ENCODE measurements at places on chromosomes 1 and 21.

DNA sequence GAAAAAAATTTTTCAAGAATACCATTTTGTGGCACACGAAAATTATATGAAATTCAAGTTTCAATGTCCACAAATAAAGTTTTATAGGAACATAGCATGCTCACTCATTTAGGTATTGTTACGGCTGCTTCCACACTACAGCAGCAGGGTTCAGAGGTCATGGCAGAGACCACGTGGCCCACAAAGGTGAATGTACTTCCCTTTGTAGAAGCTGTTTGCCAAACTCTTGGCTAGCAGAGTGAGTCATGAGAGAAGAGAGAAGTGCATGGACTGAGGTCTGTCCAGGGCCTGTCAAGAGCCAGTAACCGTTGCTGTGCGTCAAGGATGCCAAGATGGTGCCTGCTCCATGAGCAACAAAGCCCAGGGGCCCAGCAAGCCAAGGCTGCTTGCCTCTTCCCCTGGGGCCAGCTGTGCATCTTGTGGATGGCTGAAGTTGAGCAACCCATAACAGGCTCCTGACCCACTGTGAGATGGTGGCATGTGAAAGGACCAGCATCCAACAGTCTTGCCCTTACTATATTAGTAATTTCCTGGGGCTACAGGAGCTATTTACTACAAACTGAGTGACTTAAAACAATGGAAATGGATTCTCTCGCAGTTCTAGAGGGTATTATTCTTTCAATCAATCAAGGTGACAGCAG, 64.8 kb upstream of the ATP5PO start:
- DNase-seq = no peak

- DNase-seq = no peak
Observed at GRCh38 chr1:210698661-210699060, 370.0 kb downstream of the HHAT start.

- DNase-seq = no peak
Observed at GRCh38 chr1:50493710-50494109, 70.5 kb upstream of the DMRTA2 start.

GRCh38 chr21:40792691-40793456, 54.1 kb downstream of the DSCAM start:
- no peak for DNase-seq

DNA sequence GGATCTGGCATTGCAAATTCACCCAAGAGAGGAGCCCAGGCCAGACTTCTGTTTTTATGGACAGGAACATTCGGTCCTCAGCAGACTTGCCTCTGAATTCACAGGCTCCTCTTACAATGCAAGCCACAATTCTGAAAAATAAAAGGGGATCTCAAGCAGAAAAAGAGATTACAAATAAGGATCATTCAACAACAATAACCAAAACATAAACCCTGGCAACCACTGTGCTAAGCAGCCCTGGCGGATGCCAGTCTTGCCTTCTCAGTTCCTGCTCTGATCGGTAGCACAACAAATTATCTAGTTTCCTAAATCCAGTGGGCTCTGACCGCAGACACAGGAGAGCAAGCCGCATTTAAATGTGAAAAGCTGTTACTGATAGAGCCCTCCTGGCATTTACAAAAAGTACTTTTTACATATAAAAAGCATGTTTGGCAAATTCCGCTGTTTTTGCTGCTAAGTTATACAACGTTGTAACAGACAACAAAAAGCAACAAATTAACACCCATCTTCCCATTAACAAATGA, 123.4 kb upstream of the FOXD3 start:
- no peak for DNase-seq

GRCh38 chr21:39663742-39664492, 51.2 kb downstream of the B3GALT5 start:
- no peak for DNase-seq

DNA sequence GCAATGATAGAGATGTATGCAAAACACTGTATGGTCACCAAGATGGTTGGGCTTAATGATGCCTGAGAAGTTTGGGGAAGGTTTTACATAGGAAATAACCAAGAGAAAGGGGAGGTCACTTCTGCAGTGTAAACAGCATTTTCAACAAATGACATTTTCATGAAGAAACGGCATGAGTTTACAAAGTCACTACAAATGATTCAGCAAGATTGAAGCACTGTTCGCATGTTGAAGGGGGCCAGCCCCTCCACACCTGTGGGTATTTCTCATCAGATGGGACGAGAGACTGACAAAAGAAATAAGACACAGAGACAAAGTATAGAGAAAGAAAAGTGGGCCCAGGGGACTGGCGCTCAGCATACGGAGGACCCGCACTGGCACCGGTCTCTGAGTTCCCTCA, 234.1 kb upstream of the POGK start:
- no peak for DNase-seq

DNA sequence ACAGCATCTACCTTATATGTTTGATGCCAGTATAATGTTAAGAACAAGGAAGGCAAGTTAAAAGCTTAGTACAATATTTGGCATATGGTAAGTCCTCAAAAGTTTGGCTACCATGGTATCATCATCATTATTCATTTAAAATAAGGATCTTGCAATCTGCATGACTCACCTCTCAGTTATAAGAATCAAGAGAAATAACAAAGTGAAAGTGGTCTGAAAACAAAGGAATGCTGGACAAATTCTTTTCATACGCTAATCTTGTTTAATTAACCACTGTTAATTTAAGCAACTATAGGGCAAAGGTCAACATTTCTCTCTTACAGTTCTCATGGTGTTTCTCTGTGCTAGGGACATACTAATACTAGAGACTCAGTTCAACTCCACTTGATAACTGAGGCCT, 13.0 kb upstream of the CLDN19 start:
- no peak for DNase-seq

DNA sequence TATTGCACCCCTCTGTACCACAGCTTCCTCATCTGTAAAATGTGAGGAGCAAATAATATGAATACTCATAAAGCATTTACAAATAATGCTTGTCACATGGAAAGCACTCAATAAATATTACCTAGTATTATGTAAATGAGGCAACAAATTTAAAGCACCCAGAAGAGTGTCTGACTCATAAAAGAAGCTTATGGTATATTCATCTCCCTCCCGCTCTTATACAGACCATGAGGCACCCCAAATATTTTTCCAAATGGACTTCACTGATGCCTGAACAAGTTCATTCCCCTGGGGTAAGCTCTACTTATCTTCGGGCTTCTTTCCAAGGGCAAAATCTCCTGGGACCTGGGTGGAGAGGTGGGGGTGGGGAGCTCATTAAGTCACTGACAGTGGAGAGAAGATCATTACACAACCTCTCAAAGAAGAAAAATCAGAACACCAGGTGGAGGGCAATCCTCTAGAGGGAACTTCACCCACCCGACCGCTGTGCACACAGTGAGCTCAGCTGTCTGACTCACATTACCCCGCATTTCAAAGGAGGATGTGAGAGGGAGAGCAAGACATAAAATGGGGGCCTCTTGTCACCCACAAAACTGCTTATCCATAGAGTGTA, 166.2 kb downstream of the ASTN1 start:
- DNase-seq = no peak

DNA sequence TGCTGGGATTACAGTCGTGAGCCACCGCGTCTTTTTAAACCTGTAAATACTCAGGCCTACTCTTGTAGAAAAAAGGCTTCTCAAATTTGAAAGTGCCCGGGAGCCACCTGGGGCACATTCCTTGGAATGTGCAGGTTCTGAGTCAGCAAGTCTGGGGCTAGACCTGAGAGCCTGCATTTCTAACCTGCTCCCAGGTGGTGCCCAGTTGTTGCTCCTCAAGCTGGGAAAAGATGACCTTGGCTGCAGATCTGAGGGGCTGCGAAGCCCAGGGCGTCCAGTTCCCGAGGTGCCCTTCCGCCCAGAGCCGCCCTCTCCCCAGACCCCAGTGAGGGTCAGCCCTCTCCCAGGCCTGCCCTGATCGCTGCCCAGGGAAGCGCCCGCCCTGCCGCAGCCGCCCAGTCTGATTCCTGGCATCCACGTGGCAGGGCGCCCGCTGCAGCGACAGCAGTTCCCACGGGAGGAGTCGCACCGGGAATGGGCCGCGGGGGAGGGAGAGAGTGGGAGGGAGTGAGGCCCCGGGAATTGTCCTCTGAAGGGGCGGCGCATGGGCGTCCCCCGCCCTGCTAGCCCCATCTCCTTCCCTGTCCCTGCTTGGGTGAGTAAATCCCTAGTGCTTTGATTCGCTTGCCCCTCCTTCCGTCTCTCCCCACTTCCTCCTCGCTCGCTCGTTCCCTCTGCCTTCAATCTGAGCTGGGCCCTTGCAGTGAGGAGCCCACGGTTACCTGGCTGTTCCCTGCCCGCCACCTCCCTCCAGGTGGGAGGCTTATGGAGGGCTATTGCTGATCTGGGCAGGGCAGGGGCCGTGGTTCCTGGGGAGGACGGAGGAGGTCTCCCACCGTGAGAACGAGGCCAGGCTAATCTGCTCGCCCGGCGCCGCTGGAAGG, 18.8 kb upstream of the TENT5B start:
- DNase-seq = no peak

DNA sequence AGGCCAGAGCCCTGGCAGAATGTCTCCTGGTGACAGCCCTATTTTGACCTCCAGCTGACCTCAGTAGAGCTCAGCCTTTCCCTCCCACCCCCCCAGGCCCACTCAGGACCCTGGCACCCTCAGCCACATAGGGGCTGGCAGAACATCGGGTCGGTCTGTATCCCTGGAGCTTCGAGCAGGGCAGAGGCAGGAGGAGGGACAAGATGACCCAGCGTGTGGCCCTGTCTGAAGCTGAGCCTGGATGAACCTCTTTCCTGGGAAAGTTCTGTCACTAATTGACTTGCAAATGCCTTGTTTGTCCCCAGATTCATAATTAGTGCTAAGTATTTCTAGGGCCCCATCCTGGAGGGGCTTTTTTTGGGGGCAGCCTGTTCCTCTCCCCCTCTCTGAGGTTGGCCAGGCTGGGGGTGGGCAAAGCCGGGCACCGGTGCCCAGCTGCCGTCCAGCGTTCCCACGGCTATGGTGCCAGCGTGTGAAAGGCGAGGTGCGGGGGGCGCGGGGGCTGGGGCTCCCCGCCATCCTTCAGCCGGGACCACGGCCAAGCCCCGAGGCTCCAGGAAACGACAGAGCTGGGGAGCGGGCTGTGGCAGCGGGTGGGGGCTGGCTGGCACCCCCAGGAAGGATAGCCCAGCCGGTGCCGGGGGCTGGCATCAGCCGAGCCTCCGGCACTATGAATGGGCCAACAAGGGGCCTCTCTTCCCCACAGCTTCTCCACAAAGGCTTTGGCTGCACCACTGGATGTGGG, 31.4 kb downstream of the RHBG start:
- DNase-seq = no peak

DNA sequence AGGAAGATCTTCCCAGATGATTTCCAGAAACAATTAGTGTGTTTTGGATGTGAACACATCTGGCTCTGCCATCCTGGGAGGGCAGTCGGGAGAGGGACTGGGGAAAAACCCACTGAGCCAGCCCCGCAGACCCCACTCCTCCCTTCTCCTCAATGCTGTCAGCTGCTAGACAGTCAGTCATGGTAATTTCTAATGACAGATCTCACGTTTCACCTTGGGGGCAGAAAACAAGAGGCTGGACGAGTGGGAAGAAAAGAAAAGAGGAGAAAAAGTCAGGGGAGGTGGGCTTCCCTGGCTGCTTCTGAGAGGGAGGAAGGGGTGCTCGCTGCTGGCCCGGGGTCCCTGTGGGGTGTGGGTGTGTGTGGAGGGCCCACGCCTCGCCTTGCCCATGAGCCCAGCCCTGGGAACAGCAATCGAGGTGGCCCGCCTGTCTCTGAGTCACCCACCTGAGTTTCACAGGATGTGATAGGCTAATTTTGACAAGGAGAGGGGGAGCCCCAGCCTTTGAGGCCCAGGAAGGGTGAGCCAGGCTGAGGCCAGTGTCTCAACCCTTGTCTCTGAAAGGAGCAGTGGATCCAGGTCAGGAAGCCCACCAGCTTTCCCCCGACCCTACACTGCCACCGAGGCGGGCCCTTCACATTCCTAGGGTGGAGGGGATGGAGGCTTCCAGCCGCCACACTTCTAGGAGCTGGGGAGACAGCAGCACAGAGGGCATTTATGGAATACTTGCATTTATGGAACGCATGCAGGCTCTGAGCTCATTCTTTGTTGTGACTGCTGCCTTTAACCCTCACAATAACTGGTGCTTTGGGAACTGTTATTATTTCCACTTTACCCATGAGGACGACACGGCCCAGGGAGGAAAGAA, 49.1 kb upstream of the IFNLR1 start:
- peak; percentile 11 for DNase-seq

- DNase-seq = no peak
Observed at GRCh38 chr1:27076803-27077202, 64.2 kb upstream of the TENT5B start.

DNA sequence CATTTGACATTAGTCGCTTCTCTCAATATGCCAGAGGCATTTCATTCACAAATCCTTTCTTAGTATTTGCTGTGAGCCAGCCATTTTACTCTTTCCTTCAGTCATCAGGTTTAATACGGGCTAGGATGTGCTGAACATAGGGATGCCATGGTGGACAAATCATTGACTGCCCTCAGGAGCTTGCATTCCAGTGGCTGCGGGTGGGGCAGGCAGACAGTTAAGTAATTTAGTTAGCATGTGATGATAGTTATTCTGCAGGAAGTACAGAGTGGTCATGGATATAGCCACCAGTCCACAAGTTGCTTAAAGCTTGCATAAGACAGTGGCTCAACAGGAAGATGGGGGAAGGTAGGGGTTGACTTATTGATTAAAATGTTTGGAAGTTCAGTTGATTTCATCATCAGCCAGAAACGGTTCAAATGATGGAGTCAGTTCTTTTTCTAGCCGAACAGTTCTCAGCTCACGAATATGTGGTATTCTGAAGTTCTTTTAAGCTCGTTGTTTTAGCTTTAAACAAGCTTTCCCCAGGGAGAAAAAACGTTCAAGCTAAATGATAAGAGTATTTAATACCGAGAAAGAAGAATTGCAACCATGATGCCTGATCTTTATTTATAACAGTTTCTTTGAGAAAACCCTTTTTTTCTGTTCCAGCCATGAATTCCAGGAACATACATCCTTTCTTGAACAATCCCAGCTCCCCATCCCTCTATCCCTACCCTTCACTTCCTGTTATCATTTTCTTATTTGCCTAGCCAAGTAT, 1.4 kb downstream of the SLC22A15 start:
- no peak for DNase-seq

GRCh38 chr1:212491454-212491853, 58.7 kb downstream of the NENF start:
- no peak for DNase-seq

GRCh38 chr1:7975212-7975865, 13.8 kb downstream of the PARK7 start:
- DNase-seq = no peak

DNA sequence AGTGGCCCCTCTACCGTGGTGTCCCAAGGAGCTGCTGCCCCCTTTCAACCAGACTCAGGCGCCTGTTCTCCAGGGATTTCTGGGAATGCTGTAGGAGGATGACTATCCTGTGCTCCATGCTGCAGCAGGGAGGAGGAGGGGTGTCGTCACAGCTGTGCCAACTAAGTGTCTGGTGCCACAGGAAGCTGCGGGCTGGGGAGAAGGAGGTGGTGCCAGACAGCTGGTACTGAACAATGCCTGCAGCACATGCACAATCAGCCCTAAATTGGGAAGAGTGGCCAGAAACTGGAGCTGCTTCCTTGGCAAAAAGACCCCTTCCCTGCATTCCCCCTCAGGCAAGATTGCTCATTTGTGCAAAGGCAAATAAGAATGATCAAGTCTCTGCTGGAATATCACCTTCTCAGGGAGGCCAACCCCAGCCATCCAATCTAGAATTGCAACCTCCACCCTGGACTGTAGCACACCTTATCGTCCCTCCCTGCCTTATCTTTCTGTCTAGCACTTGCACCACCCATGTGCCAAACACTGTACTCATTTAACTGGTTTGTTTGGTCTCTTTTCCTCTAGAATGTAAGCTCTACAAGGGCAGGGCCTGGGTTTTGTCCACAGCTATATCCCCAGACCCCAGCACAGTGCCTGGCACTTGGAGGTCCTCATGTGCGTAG, 33.3 kb downstream of the LAMB3 start:
- DNase-seq = no peak

GRCh38 chr1:185158800-185159199, 1.8 kb downstream of the SWT1 start:
- no peak for DNase-seq

Data from stimulated activated CD8-positive, alpha-beta memory T cell treated with anti-CD3 and anti-CD28 coated beads, Interleukin-4, amount 100 ng/mL, for 24 hours (primary cell).